ENCODE measurements at places on chromosomes 6 and 20. TPM values are rescaled to one million over a fixed set of nuclear protein-coding genes. Genes with fewer than 3 reads are reported as not detected.
A peak's percentile ranks its signal among the peaks of the same experiment; 100 is the strongest.

DNA sequence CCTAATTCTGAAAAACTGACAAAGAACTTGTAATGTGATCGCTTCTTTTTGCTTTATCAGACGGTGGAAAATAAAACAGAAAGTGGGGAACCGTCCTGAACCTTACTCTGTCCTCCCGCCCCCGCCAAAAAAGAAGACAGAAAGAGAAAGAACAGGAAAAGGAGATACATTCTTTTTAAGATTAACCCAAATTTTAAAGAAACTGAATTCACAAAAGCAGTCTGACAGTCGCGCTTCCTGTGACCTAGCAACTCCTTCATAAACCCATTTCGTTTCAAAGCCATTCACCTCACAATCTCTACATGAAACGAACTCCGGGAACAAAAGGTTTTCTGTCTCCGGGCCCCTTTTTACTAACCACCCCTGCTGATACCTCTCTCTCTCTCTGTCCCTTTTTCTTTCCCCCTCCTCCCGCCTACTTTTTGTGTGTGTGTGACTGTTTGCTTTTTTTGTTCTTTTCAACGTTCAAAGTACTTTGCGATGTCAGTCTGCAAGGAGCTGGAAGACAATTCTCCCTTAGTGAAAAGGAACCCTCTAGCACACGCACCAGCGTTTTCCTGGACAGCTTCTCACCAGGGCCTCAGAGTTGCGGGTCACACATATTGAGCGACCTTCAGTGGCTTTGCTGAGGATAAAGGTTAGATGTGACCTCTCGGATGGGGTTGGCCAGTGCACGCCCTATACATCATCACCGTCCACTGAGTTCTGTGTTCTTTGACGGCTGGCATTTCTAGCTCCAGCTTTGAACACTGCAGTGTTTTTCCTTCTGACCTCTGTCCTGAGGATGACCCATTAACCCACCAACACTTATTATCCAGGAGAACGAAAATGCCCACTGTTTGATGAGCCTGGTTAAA, 530 bp upstream of the NEDD9 start:
- DNase-seq: no peak

RRAGD gene
- total RNA-seq: 0.04 TPM

DNA sequence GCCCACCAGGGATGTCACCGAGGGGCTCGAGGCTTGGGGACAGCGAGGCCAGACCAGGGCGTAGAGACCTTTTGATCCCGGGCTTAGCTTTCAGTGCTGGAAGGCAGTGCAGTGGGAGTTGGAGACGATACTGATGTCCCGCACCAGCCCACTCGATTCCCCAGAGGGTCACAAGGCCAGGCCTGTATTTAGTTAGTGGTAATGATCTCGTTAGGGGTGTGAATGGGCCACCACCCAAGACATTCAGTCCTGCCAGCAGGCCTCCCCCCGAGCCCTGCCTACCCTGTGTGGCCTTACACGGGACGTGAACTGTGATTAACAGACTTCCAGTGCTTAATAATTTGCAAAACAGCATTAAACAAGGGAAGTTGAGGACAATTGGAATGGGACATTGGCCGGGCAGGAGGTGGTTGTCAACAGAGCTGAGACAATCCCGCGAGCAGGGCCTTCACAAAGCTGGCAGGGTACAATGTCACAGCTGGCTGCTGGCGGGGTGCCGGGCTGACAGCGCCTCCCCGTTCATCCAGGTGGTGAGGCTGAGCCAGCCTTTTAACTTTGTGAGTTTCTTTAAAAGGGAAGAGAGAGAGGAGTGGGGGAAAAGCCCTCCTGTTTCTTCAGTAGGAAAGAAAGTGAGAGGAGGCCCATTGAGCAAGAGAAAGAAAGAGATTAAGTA, 175.3 kb upstream of the RALGAPA2 start:
- no peak for DNase-seq

DNA sequence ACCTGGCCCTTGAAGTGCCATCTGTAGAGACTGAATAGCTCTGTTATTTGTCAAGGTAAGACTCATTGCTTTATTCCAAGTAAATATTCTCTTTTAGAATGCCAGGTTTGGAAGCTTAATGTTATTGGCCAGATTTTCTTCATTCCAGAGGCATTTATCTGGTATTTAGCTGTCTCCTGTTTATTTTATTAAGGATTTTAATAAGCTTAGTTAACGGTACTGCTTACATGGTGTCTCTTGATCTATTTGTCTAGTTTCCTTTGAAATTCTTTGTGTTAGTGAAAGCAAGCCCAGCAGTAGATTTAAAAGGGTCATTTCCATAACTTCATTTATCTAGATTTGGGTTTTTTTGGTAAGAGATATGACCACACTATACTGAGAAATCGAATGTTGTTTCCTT, 7.7 kb downstream of the RALY start:
- no peak for DNase-seq

- no peak for DNase-seq
Observed at GRCh38 chr20:3000852-3001523, 42.4 kb upstream of the GNRH2 start.

GRCh38 chr6:55557146-55557545, 21.8 kb downstream of the HMGCLL1 start:
- no peak for DNase-seq

GSTA3 gene
- total RNA-seq: not detected

DNA sequence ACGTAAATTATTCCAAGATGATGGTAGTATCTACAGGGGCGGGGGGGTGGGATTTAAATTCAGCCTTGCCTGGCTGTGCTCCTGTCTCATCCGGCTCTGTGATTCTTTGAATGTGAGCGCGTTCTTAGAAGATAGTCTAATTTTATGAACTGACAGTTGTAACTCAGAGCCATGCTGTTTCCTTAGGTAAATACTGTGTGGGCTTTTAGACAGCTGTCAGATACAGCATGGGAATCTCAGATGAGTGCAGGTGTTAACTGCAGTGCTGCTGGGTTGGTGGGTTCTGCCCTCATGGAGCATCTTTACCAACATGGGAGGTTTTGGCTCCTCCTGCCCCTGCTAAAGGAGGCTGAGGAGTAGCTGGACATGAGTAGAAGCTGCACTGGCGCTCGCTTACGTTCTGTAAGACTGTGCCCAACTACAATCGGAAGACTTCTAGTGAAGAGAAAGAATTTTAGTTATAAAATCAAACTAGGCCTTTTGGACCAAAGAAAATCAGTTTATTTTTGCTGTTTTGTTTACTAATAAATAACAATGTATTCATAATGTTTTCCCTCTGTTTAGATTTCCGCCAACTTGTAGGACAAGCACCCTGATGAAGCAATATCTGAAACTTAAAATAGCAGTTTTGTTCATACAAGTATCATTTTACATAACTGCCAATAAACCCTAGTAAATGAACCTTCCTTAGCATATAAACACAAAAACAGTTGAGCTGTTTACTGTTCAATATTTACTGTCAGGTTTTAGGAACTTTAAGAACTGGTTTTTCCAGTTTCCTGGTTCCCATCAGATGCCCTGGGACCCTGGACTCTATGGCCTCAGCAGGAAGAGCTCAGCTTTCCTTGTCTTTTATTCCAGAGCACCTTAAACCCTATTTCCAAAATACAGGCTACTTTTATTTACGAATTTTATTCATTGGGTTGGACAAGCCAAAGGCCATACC, 66.1 kb downstream of the FAM120B start:
- no peak for DNase-seq

DNA sequence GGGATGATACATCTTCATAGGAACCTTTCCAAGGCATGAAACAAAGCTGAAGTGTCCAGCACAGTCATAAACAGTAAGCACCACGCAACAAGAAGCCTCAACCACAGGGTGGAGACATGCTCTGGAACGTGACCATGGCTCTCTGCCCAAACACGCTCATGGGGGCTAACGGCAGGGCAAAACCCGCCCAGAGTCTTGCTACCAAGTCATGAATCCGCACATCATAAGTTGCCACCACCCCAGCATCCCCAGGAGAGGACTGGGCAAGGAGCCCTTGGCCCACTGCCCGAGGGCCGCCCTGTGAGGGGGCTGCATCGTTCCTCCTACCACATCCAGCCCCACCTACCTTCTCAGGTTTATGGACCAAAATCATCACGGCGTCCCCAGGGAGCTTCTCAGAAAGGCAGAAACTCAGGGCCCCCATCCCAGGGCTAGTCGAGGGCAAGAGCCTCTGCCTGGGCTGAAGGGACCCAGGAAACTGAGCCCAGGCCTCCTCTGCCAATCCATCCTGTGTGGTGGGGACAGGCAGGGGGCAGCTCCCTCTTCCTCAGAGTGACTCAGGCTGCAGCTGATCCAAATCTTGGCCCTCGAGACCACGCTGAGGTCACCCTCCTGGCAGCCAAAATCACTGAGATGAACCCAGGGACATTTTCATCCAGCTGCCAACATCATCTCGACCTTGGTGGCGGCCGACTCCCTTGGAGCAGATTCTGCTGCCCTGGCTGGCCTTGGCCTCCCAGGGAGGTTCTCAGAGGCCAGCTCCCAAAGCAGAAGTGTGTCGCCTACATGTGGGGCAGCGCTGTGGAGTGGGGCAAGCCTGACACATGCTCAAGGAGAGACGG, 42.6 kb downstream of the BMP7 start:
- peak; percentile 32 for DNase-seq

FILIP1 gene
- not detected for total RNA-seq

DNA sequence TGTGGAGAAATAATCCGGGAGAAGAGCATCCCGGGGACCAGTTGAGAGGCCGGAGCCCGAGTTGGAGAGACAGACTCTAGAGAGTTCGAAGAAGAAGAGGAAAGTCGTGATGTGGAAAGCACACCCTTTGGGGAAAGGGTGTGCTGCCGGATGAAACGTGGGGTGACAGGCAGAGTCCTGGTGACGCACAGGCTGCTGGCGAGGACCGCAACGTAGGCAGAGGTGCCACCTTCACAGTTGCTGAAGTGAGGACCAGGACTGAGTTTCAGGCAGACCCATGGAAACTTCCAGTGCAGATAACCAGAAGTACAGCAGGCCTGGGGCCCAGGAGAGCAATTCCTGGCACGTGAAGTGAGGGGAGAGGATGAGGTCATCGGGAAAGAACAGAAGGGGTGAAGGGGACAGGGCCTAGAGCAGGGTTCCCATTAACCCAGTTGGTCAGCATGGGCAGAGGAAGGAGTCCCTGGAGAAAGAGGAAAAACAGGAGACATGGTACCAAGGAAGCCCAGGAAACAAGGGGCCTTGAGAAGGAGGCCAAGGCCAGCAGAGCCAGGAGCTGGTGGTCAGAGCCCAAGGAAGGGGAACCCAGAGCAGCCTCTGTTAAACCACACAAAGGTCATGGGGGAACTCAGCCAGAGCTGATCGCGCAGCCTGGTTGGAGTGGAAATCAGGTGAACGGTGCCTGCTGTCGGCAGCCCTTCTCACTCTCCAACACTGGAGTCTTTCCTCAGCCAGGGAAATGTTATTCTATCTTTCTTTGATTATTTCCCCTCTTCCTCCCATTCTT, 84.1 kb downstream of the PRND start:
- DNase-seq: no peak

MAP7 gene
- total RNA-seq: 20.8 TPM

BANF2 gene
- not detected for total RNA-seq

DNA sequence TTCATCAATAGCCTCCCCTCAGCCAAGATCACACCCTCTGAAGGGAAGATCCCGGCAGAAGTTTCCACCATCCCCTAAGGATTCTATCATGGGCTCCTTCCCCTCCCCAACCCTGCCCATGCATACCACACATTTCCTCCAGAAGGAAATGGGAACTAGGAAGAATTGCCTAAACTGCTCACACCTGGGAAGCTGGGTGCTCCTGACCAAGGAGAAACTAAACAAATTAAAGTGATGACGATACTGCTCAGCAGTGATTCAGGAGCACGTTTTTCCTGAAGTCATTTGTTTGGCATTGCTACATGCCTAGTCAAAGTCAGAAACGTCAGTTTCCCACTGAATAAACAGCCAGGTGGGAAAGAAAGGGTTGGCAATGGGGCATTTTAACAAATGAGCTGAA, 136.1 kb upstream of the CDYL start:
- DNase-seq: peak; percentile 95

DNA sequence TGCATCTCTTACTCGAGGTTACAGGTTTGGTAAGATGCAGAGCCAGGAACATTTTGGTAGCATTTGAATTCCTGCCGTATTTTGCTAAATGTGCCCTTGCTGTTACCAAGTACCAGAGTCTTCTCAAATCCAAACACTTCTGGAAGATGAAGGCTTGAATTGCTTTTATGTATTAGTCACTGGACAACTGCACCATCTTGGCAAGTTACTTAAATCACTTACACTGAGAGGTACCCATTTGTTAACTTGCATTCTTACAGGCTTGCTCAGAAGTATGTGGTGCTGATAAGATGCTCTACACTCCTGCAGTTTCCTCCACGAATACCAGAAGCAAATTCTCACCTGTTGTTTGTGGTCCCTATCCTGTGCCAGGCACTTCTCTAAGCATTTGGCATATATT, 12.7 kb downstream of the IL22RA2 start:
- peak; percentile 54 for DNase-seq

DNA sequence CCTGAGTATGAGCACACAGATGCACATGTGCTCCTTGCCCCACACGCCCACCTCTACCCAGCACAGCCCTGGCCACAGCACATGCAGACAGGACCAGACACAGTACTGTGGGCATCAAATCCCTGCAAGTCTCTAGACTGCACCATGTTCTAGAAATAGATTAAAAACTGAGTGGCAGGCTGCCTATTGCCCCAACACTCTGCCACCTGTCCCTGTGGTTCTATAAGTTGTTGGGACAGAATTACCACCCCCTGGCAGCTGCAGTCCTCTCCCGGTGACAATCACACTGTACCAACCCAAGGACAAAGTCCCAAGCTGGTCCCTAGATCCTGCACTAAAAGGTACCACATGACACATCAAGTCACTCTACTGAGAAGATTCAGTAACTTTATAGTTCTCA, 70.2 kb downstream of the B3GAT2 start:
- no peak for DNase-seq

DNA sequence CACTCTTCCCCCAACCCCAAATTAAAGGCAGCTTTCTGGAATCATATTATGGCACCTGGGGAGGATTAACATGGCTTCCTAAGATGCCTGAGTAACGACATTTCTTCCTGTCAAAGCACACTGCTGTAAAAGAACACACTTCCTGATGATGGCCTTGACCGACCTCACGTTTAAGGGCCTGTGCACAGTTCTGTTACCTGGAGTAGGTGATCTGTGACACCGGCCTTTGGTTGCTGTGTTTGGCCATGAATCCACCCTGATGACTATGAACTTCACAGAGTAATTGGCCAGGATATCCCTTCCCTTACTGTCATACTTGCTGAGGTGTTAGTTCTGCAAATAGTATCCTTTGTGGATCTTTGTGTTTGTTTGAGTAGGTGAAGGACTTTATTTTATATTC, 45.8 kb downstream of the PLCB4 start:
- DNase-seq: no peak

DNA sequence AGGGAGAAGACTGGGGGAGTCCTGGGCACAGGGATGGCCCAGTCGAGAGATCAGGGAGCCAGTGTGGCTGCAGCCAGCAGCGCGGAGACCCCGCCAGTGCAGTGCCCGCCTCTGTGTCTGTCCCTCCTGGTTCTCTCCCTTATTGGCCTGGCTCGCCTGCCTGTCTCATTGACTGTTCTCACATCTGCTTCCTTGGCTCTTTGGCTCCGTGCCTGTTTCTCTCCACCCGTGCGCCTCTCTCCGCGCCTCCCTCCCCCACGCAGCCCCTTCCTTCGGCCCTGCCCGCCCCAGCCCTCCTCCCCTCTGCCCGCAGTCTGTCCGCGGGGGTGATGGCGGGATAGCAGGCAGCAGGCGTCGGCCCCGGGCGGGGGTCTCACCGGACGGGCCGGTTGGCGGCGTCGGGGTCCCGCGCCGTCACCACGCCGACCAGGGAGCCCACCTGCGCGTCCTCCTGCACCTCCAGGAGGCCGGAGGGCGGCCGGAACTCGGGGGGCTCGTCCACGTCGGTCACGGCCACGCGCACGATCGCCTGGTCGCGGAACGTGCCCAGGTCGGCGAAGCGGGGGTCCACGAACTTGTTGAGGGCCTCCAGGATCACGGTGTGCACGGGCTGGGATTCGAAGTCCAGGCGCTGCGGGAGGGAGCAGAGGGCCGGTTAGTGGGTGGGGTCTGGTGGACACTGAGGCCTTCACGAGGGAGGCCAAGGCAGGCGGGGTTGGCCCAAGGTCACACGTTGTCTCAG, 92.0 kb downstream of the CD40 start:
- DNase-seq: no peak
